ENCODE measurements at places on chromosomes 11 and 22.

DNA sequence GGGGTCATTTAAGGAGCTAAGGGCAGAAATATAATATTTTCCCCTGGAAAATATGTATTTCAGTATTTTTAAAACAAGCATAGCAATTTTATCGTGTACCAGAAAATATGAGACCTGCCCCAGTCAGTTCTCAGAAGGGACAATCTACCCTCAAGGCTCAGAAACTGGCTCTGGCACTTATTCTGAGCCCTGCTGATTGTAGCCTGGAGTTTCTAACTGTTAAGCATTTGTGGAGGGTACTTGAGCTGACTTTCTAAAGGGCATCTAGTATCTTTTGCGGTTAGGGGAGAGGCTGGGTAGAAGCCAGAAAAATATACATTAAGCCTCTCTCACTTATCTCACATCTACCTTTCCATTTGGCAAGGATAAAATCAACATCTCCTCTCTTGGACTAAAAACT, 71.3 kb upstream of the FSHB start:
- no peak for DNase-seq

- DNase-seq: no peak
Observed at GRCh38 chr11:15616130-15617105, 501.7 kb downstream of the INSC start.

GRCh38 chr11:88345408-88345807, 7.9 kb upstream of the CTSC start:
- no peak for DNase-seq

DNA sequence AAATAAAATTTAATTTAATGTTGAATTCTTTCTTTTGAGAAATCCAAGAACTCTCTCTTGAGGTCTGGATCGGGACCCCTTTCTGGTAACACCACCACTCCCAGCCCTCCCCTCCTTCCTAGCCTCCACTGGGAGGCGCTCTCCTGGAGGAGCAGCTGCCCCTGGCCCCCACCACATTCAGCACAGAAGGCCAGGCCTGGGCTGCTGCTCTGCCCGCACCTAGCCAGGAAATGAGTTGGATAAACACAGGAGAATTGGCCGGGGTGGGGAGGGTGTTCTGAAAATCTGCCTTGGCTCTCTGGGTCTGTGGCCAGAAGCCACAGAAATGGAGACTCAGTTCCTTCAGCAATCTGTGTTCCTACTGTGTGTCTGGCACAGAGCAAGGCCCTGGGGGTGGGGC, 31.2 kb downstream of the C22orf42 start:
- no peak for DNase-seq

- DNase-seq: no peak
Observed at GRCh38 chr22:31850135-31850534, 94.2 kb upstream of the YWHAH start.

DNA sequence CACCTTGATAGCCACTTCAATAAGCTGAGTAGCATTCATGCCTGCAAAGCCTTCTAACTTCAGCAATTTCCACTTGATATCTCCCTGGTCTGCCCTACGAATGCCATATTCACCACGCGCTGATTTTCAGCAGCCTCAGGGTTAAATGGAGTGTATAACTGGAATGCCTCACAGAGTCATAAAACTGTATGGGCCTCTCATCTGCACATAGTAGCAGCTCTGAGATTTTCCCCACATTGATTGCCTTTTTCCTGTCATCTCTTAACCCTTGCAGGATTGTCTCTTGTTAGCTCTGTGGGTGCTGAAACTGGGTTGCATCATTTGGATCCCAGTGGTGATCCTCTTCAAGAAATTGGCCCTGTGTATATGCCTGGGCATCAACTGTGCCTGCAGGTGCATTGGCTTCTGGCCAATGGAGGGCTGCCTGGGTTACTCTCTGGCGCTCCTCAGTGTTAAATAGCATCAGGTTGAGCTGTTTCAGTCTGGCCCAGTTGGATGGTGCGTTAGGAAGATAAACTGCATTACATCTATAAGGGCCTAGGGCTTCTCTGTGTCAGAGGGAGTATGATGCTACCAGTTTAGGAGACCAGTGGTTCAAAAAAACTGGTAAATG, 17.4 kb upstream of the GLYATL1 start:
- DNase-seq: no peak

DNA sequence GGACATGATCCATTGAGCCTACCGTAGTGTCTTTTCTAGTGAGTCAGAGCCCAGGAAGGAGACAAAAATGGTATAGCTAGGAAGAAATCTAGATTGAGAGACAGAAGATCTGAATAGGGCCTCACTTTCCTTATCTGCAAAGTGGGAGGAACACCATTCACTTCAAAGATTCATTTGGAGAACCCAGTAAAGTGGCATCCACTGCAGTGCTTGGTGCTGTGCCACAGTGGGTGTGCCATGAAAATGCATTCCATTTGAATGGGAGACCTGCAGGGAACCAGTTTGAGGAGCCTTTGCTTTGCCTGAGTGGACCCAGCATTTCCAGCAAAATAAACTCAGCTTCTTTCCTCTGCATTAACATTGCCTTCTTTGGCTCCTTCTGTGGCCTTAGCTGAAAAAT, 470.5 kb upstream of the CADM1 start:
- no peak for DNase-seq

- DNase-seq: no peak
Observed at GRCh38 chr22:25367756-25368155, 148.3 kb downstream of the CRYBB2 start.

- no peak for DNase-seq
Observed at GRCh38 chr11:65113839-65114238, 2.2 kb downstream of the TM7SF2 start.

Data from SHP77 treated with DMSO at 0.1 percent for 48 hours (cell line).